Ovary (tissue), 10 donors: ENCODE measurements at places on chromosomes 12 and 14. TPM values are rescaled to one million over a fixed set of nuclear protein-coding genes. Genes with fewer than 3 reads are reported as not detected.

GRCh38 chr12:13347241-13348043 is 150.9 kb downstream of the EMP1 start:
- DNase-seq: no peak
- no peaks in the 10 kb centered on the region for H3K4me1 ChIP-seq
- H3K4me3 ChIP-seq: no peak overlapping the region
- H3K36me3 ChIP-seq: no peaks in the 10 kb centered on the region
- H3K27me3 ChIP-seq: no peaks in the 10 kb centered on the region

DNA sequence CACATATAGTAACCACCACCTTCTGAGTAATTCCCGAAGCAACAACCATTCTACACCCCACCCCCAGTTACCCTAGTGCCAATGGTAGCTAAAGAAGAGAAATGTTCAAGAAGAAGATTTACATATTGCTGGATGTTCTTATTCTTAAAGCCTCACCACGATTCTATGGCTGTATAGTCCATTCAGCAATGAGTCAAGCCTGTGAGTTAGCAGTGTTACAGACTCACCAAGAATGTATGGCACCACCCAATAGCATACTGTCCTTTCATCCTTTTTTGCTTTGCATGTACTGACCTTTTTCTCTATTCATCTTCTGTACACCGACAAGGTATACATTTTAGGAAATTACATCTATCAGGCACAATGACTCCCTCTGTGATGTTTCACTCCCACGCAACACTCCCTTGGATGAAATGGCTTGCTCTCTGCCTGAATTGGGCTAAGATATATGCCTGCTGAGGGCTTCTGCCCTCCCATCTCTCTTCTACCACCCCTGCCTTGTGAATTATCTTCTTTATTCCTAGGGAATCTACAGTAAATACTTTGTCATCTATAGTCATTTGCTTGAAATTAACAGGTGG is 945.8 kb downstream of the DIO2 start:
- H3K27ac ChIP-seq: no peak overlapping the region
- H3K27me3 ChIP-seq: no peaks in the 10 kb centered on the region

DNA sequence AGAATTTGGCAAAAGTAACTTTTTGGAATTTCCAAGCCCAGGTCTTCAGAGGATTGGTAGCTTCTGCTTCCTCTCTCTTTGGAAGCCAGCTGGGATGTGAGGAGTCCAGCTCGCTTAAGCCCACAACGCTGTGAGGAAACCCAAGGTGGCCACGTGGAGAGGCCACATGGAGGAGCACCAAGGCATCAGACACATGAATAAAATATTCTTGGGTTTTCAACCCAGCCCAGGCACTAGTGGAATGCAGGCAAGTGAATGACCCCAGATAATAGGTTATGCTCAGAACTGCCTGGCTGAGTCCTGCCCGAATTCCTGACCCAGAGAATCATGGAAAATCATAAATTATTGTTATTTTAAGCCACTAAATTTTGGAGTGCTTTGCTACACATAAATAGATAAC is 119.7 kb upstream of the PARP11 start:
- no peak overlapping the region for H3K27ac ChIP-seq
- no peaks in the 10 kb centered on the region for H3K4me1 ChIP-seq
- H3K27me3 ChIP-seq: no peaks in the 10 kb centered on the region
- DNase-seq: no peak
- no peak overlapping the region for H3K4me3 ChIP-seq
- H3K36me3 ChIP-seq: no peaks in the 10 kb centered on the region

DNA sequence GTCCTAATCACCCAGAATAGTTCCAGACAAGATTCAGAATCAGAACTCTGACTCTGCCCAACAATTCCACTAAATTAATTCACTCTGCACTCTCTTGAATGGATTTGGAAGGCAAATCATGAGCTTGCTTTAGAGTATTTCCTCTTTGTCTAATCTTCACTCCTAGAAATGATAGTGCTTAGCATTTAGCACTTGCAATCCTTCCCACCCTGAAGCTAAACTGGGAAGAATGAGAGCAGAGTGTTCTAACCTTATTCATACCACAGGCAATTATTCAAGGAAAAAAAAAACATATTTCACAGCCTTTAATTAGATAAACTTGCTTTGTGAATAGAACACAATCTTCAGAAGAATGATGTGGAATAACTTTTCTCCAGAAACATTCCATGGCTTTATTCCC is 264.6 kb downstream of the PAWR start:
- H3K4me1 ChIP-seq: peaks cover 10% of the 10 kb centered on the region
- H3K4me3 ChIP-seq: no peak overlapping the region
- DNase-seq: no peak
- H3K36me3 ChIP-seq: no peaks in the 10 kb centered on the region
- H3K27ac ChIP-seq: no peak overlapping the region

DNA sequence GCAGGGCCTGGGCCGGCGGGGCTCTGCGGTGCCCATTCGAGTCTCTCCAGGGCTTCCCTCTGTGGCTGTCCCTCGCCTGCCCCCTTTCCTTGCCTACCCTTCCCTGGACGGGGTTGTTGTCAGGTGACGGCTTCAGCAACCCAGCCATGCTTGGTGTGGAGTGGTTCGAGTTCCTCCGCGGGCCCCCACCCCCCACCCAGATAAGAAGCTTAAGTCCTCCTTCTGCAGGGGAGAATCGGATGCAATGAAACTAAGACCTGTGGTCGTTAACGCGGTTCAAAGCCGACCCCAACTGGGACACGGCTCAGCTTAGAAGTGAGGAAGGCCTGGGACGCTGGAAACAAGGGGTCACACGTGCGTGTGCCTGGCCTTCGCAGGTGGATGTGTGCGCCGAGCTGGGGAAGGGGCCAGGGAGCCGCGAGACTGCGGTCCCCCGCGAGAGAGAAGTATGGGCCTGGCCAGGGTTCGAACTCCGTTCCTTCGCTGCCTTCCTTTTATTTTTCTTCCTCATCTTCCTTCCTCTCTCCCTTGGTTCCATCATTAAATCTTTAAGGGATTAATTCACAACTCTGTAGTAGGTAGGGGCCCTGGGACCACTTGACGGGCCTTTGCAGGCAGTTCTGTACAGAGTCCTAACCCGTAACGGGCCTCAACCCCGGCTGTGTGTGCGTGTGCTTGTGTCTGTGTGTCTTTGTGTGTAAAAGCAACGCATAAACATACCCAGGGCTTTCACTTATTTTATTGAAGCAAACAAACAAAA is 3.5 kb downstream of the TTC6 start:
- no peaks in the 10 kb centered on the region for H3K27me3 ChIP-seq
- H3K36me3 ChIP-seq: no peaks in the 10 kb centered on the region
- peaks cover 5% of the 10 kb centered on the region for H3K4me1 ChIP-seq

GRCh38 chr14:105258846-105259245 is 10.5 kb downstream of the BTBD6 start:
- H3K36me3 ChIP-seq: no peaks in the 10 kb centered on the region
- no peaks in the 10 kb centered on the region for H3K4me1 ChIP-seq
- H3K27me3 ChIP-seq: no peaks in the 10 kb centered on the region
- H3K27ac ChIP-seq: no peak overlapping the region

- no peaks in the 10 kb centered on the region for H3K36me3 ChIP-seq
- no peaks in the 10 kb centered on the region for H3K27me3 ChIP-seq
- no peak overlapping the region for H3K4me3 ChIP-seq
- DNase-seq: no peak
- H3K27ac ChIP-seq: no peak overlapping the region
Measured at GRCh38 chr12:81461163-81461562, 298.0 kb downstream of the PPFIA2 start.

DNA sequence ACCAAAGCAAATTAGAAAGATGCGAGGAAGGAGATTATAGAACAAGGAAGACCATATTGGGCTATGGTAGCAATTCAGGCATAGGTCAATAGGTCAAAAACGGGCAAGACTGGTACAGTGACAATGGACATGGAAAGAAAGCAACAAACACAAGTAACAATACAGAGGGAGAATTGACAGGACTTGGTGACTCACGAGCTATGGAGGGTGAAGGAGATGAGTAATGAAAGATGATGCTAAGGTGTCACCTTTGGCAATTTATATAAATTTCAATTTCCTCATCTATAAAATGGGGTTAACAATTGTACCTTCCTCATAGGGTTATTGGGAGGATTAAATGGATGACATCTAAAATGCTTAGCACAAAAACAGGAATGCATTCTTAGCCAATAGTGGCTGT is 15.1 kb upstream of the DUSP16 start:
- no peak overlapping the region for H3K4me3 ChIP-seq
- DNase-seq: no peak
- no peaks in the 10 kb centered on the region for H3K36me3 ChIP-seq
- H3K27ac ChIP-seq: no peak overlapping the region
- no peaks in the 10 kb centered on the region for H3K4me1 ChIP-seq

GRCh38 chr14:53786045-53786444 is 170.6 kb downstream of the BMP4 start:
- H3K4me1 ChIP-seq: no peaks in the 10 kb centered on the region
- DNase-seq: no peak
- H3K36me3 ChIP-seq: no peaks in the 10 kb centered on the region

DNA sequence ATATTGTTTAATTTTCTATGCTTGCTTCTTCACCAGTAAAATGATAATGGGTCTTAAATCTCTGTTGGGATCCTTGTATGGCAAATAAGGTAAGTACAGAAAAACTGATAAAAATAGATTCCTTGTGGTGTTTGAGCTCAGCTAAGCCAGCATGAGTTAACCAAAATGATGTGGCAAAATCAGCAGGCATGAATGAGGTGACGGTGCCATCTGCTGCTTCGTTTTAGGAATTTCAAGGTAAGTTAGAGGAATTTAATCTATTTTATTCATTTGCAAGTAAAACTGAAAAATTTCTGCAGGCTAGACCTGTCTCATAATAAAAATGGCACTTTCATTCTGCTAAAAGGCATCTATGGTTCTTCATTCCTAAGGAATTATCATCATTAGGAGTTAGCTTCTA is 10.0 kb upstream of the CLEC7A start:
- no peaks in the 10 kb centered on the region for H3K36me3 ChIP-seq
- no peaks in the 10 kb centered on the region for H3K4me1 ChIP-seq
- no peaks in the 10 kb centered on the region for H3K27me3 ChIP-seq

DNA sequence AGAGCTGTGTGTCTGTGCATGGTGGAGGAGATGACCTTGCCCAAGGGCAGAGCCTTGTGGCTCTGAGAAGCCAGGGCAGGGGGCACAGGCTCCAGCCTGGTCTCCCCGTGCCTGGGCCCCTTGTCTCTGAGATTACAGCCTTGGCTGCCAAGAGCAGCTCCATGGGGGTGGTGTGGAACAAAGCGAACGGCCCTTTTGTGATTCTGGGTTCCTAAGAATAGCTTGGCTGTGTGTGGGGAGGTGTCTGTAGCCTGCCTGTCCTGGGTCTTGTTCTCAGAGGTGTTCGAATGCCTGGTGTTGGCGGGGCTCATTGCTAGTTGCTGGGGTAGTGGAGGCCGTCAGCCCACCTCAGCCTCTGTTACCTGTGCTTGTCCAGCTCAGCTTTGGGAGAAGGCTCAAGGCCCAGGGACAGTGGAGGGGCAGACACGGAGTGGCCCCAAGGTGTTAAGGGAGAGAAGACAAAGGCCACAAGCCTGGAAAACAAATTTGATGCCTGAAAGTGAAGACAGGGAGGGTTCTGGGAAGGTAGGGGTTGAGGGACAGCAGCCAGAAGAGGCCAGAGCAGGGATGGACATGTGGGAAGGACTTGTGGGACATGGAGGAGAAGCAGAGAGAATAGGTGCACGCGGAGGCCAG is 7.4 kb upstream of the MYH7 start:
- no peaks in the 10 kb centered on the region for H3K27me3 ChIP-seq
- no peaks in the 10 kb centered on the region for H3K36me3 ChIP-seq
- H3K4me1 ChIP-seq: no peaks in the 10 kb centered on the region
- H3K27ac ChIP-seq: no peak overlapping the region
- no peak overlapping the region for H3K4me3 ChIP-seq
- DNase-seq: no peak

GRCh38 chr14:99540196-99541032 is 59.2 kb downstream of the CCNK start:
- H3K4me1 ChIP-seq: no peaks in the 10 kb centered on the region
- H3K36me3 ChIP-seq: no peaks in the 10 kb centered on the region
- no peak for DNase-seq
- no peaks in the 10 kb centered on the region for H3K27me3 ChIP-seq
- no peak overlapping the region for H3K27ac ChIP-seq
- no peak overlapping the region for H3K4me3 ChIP-seq

- no peak for DNase-seq
- H3K27ac ChIP-seq: no peak overlapping the region
- H3K36me3 ChIP-seq: no peaks in the 10 kb centered on the region
- H3K4me1 ChIP-seq: no peaks in the 10 kb centered on the region
- no peak overlapping the region for H3K4me3 ChIP-seq
Measured at GRCh38 chr14:45949479-45949878, 696.5 kb upstream of the MIS18BP1 start.

DNA sequence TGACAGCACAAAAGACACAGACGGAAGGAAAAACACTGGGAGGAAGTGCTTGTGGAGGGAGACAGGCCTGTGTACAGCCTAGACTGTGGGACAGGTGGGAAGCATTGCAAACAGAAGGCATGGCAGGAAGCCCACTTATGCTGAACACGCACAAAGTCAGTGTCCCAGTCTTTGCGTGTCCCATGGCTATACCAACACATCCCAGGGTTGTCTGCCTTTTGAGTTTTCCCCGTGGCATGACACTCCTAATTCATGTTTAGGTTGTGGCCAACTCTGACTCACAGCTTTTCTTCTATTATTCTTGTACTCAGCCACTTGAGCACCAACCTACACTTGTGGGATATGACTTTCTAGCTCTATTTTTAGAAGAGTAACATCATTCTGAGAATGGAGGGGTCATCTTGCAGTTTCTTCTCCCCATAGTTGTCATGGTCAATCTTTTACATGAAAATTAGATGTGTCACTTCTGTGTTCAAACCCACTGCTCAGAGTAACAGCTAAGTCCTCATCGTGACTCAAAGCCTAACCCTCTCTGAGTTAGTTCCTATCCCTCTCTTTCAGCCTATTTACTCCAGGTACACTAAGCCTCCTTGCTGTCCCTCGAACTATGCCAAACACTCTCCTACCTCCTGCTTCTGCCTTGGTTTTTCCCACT is 27.5 kb upstream of the JPH4 start:
- DNase-seq: no peak
- H3K4me1 ChIP-seq: no peaks in the 10 kb centered on the region
- H3K27me3 ChIP-seq: no peaks in the 10 kb centered on the region
- no peak overlapping the region for H3K4me3 ChIP-seq

- H3K27me3 ChIP-seq: no peaks in the 10 kb centered on the region
- H3K4me3 ChIP-seq: no peak overlapping the region
- H3K36me3 ChIP-seq: no peaks in the 10 kb centered on the region
Measured at GRCh38 chr14:65187421-65188049, 85.2 kb upstream of the MAX start.

DNA sequence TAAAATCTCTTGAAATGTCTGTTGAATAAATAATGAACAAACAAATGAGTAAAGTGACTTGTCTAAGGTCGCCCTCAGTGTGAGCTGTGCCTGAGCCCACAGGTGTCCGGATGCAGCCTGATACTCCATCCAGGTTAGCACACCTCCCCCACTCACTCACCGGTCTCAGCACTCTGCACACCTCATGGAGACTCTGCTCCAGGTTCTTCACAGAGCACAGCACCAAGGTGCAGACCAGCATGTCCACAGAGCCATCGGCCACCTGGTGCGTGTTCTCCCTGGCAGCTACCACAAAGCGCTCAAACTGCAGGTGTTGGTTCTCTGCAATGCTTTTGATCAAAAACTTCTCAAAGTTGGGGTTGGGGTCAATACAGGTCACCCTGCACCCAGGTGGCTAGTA is 4.1 kb upstream of the KRT7 start:
- H3K4me1 ChIP-seq: peaks cover 7% of the 10 kb centered on the region
- H3K36me3 ChIP-seq: no peaks in the 10 kb centered on the region
- no peak overlapping the region for H3K27ac ChIP-seq

RBM23 gene
- total RNA-seq: 130 TPM

CLEC1B gene
- total RNA-seq: not detected

UNG gene
- 19.2 TPM for total RNA-seq
